ENCODE measurements at places on chromosomes 12 and 14. TPM values are rescaled to one million over a fixed set of nuclear protein-coding genes. Genes with fewer than 3 reads are reported as not detected.

- H3K27ac ChIP-seq, result no peak overlapping the region
- H3K36me3 ChIP-seq, result no peaks in the 10 kb centered on the region
- no peak for DNase-seq
- H3K27me3 ChIP-seq, result peaks cover 72% of the 10 kb centered on the region
- no peak overlapping the region for H3K4me3 ChIP-seq
Measured at GRCh38 chr12:116876151-116876869, 4.9 kb downstream of the HRK start.

- H3K4me1 ChIP-seq, result no peaks in the 10 kb centered on the region
- H3K36me3 ChIP-seq, result no peaks in the 10 kb centered on the region
- no peak overlapping the region for H3K4me3 ChIP-seq
Measured at GRCh38 chr12:132307976-132308852, 21.2 kb downstream of the GALNT9 start.

The AQP2 gene
- not detected for total RNA-seq

DNA sequence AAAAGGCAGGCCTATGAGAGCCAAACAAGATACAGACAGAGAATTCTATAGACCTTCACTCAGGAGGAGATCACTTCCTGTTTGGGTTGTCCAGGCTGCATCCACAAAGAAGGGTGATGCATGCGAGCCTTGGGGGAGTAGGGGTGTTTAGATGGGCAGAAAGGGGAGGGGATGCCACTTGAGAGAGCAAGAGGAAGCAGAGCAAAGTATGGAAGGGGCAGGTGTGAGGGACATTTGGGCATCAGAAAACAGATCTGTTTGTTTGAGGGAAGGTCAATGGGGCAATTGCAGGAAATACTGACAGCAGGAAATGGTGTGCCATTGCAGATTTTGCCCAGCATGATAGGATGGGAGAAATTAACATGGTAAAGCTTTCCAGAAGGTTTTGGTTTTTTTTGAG lies 146.4 kb upstream of the FOXN3 start:
- no peak for DNase-seq
- H3K27me3 ChIP-seq, result no peaks in the 10 kb centered on the region
- no peaks in the 10 kb centered on the region for H3K36me3 ChIP-seq
- no peak overlapping the region for H3K4me3 ChIP-seq
- no peak overlapping the region for H3K27ac ChIP-seq

The HNF1A gene
- 22.5 TPM for total RNA-seq

The C14orf132 gene
- 4.2 TPM for total RNA-seq

The OTX2 gene
- not detected for total RNA-seq

GRCh38 chr12:15212930-15213329 lies 8.3 kb downstream of the RERG start:
- H3K27me3 ChIP-seq, result no peaks in the 10 kb centered on the region
- H3K4me1 ChIP-seq, result no peaks in the 10 kb centered on the region
- DNase-seq, result no peak
- no peak overlapping the region for H3K27ac ChIP-seq
- H3K4me3 ChIP-seq, result no peak overlapping the region
- H3K36me3 ChIP-seq, result no peaks in the 10 kb centered on the region

The TMEM132D gene
- 0.55 TPM for total RNA-seq

- no peaks in the 10 kb centered on the region for H3K27me3 ChIP-seq
- H3K4me3 ChIP-seq, result peak overlapping the region; percentile 95
- H3K36me3 ChIP-seq, result peaks cover 40% of the 10 kb centered on the region
- peak overlapping the region; percentile 100 for H3K27ac ChIP-seq
Measured at GRCh38 chr14:102086709-102086971, 204 bp downstream of the HSP90AA1 start.

- H3K27ac ChIP-seq, result no peak overlapping the region
- H3K36me3 ChIP-seq, result no peaks in the 10 kb centered on the region
- H3K27me3 ChIP-seq, result no peaks in the 10 kb centered on the region
- no peak for DNase-seq
- H3K4me1 ChIP-seq, result peaks cover 4% of the 10 kb centered on the region
Measured at GRCh38 chr14:68372368-68372767, 420.5 kb downstream of the ZFP36L1 start.

GRCh38 chr14:43706900-43707299 lies 800.2 kb downstream of the FSCB start:
- H3K4me1 ChIP-seq, result no peaks in the 10 kb centered on the region
- H3K4me3 ChIP-seq, result no peak overlapping the region

DNA sequence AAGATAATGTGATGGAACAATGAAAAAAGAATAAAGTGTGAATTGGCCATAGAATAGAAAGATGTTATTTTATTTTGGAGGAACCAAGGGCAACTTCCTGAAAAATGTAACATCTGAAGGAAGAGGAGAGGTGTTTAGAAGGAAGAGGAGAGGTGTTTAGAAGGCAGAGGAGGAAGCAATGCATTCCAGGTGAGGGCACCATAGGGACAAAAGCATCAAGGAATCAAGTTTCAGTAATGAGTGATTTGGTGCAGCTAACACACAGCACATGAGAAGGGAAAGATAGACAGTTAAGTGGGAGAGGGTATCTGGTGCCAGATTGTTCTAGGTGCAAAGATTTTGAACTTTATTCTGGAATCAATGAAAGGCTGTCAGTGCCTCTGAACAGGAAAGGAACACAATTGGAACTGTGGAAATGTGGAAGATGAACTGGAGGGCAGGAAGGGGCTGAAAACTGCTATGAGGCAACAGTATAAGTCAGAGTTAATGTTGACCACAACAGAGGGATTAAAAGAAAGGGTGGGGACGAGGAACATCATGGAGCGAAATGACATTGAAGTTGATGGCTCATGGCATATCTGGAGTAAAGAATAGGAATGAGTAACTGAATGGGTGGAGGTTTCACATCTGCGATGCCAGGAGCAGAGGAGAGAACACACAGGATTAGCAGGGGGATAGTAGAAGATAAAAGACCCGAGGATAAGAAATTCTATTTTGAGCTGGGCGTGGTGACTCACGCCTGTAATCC lies 326.6 kb downstream of the LRIG3 start:
- H3K27ac ChIP-seq, result peak overlapping the region; percentile 63
- DNase-seq, result no peak
- H3K27me3 ChIP-seq, result no peaks in the 10 kb centered on the region

GRCh38 chr12:89325495-89325894 lies 26.8 kb downstream of the DUSP6 start:
- H3K4me1 ChIP-seq, result no peaks in the 10 kb centered on the region
- DNase-seq, result no peak
- H3K36me3 ChIP-seq, result no peaks in the 10 kb centered on the region
- H3K27me3 ChIP-seq, result no peaks in the 10 kb centered on the region
- H3K27ac ChIP-seq, result no peak overlapping the region

The ESYT1 gene
- 94.2 TPM for total RNA-seq

The ZNF84 gene
- 34.5 TPM for total RNA-seq

DNA sequence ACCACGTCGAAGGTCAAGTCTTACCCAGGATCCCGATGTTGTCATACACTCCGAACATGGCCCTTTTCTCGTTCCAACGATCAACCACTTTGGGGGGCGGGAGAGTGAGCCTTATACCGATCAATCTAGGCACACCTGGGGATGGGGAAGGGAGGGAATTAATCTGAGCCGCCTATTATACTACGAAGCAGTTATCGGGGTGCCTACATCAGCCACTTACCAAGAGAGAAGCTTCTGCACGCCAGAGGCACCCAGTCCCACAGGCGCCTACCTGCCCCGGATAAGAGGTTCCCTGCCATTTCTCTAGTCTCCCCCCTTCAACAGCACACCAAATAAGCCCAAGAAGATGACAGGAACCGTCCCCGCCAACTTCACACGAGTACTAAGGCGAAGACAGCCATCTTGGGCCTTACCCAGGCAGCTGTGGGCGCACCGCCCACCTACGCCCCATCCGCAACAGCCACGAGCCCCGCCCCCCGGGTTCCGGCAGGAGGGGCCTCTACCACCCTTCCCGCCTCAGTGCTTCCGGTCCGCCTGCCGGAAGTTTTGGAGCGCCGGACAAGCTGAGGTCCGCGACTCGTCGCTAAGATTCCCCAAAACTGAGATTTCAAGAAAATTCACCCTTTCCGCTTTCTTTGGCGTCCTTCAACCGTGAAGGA lies at the start of gene MRPL51:
Gene MRPL51 (minus strand): TSS at position 425 of the 659 bp plus-strand sequence. CDS start 126 bp downstream, at position 299.
- H3K4me1 ChIP-seq, result peaks cover 27% of the 10 kb centered on the region
- no peaks in the 10 kb centered on the region for H3K36me3 ChIP-seq
- DNase-seq, result peak; percentile 98
- H3K27ac ChIP-seq, result peak within 1 kb of the TSS; percentile 98
- no peaks in the 10 kb centered on the region for H3K27me3 ChIP-seq

DNA sequence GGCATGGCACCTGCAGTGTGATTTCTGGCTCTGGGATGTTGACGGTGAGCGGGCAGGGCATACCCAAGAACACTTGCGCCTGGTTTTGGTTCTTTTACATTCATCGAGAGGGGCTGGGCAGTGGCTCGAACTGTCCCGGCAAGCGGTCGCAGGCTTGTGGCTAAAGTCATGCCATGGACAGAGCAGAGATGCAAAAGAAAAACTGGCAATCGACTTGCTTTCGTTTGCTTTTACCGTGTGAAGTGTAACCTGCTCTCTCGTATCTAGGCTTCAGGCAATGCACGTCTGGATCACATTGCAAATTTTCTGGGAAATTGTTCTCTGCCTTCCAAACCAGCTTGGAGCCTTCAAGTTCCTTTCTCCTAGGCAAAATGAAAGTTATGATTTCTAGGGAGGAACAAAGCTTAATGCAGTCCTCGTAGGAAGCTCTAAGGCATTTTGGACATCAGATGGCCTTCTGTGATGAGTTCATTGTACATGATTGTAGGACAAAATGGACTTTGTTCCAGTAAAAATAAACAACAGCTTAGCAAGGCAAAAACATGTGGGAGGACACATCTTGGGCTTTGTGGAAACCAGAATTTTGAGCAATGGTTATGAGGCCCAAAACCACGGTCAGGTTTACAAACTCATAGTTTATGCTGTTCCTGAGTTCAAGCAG lies 18.3 kb downstream of the ADGRD1 start:
- peak overlapping the region; percentile 58 for H3K27ac ChIP-seq
- peaks cover 4% of the 10 kb centered on the region for H3K4me1 ChIP-seq
- H3K36me3 ChIP-seq, result no peaks in the 10 kb centered on the region
- H3K27me3 ChIP-seq, result no peaks in the 10 kb centered on the region

- no peaks in the 10 kb centered on the region for H3K27me3 ChIP-seq
- H3K4me1 ChIP-seq, result no peaks in the 10 kb centered on the region
- no peak overlapping the region for H3K27ac ChIP-seq
- no peaks in the 10 kb centered on the region for H3K36me3 ChIP-seq
- DNase-seq, result no peak
- no peak overlapping the region for H3K4me3 ChIP-seq
Measured at GRCh38 chr12:107362960-107363359, 269.6 kb upstream of the CRY1 start.

DNA sequence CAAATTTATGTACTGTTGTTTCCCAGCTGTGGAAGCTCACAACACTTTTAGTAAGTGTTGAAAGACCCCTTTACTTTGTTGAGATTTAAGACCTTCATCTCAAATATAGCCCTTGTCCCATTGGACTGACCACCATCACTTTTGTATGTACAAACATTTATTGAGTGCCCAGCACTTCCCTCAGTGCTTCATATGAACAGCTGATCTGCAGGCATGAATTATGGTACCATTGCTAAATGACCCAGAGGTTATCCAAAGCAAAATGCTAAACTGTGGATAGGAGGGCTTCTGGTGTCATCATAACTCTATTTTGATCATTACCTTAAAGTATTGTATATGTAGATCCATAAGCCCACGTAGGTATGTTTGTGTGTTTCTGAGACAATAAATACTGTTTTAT lies 285.7 kb upstream of the RGS6 start:
- H3K27me3 ChIP-seq, result no peaks in the 10 kb centered on the region
- no peak overlapping the region for H3K27ac ChIP-seq
- DNase-seq, result no peak

DNA sequence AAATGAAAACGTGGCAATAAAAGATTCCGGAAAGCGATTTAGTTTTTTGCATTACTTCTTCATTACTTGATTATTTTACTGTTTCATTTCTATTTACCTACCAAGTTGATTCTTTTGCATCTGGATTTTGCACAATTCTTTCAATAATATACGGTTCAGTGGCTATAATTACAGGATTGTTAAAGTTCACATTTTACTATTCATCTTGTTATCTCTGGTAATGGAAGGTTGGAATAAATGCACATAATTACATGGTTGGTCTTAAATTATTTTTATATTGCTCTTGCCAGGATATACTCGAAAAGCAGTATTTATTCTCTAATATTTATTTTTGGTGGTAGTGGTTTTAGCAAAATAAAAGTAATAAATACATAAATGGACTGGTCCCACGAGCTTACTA lies 837.9 kb downstream of the DIO2 start:
- no peak for DNase-seq
- no peak overlapping the region for H3K4me3 ChIP-seq
- no peak overlapping the region for H3K27ac ChIP-seq
- no peaks in the 10 kb centered on the region for H3K36me3 ChIP-seq
- H3K27me3 ChIP-seq, result no peaks in the 10 kb centered on the region

DNA sequence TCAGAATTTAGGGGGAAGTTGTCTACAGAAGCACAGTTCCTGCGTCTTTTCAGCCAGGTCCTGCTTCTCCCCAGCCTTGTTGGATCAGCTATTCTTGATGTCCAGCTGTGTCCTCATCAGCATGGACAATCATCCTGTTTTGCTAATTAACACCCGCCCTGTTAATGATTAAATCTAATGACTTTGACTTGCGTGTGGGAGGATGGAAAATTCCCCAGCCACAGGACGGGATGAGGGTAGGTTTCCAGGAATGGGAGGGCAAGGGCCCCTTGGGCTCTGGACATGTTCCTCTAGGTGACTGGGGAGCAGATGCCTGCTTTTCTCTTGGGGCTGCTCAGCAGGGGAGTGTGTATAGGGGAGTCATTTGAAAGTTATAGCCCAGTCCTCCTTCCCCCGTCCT lies 5.3 kb upstream of the PPP1R1A start:
- no peak overlapping the region for H3K4me3 ChIP-seq
- H3K4me1 ChIP-seq, result peaks cover 5% of the 10 kb centered on the region

GRCh38 chr14:102451064-102451352 lies 58.6 kb downstream of the ANKRD9 start:
- no peaks in the 10 kb centered on the region for H3K27me3 ChIP-seq
- no peak for DNase-seq
- H3K4me1 ChIP-seq, result no peaks in the 10 kb centered on the region
- H3K27ac ChIP-seq, result no peak overlapping the region
- H3K4me3 ChIP-seq, result no peak overlapping the region

DNA sequence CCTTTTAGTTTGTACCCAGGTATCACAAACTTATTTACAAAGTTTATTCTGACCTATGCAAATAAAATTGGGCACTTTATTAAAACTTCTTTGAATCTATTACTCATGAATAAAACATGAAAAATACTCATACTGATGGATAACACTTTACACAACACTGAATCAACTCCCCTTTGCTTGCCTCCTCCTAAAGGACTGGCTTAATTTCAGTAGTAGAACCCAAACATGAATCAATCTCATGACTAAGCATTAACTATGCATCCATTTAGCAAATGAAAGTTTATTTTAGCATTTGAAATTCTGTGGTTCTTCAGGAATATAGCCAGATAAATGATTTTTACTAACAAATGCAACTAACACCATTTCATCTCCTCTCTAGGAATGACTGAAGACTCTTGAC lies 32.4 kb downstream of the DENND5B start:
- H3K4me1 ChIP-seq, result no peaks in the 10 kb centered on the region
- no peak overlapping the region for H3K27ac ChIP-seq
- DNase-seq, result no peak
- no peak overlapping the region for H3K4me3 ChIP-seq
- no peaks in the 10 kb centered on the region for H3K36me3 ChIP-seq

The RPL36AL gene
- total RNA-seq, result 191 TPM

Measured in transverse colon (tissue), 4 donors.